ENCODE measurements at places on chromosomes 4 and X.

- DNase-seq, result peak; percentile 97
These were observed 104.6 kb downstream of the TMEM144 start for GRCh38 chr4:158314756-158315487.

GRCh38 chr4:76767983-76768382 lies 130.0 kb downstream of the SOWAHB start:
- DNase-seq, result peak; percentile 49

- DNase-seq, result no peak
These were observed 2.1 kb downstream of the ASMTL start for GRCh38 chrX:1450361-1451161.

DNA sequence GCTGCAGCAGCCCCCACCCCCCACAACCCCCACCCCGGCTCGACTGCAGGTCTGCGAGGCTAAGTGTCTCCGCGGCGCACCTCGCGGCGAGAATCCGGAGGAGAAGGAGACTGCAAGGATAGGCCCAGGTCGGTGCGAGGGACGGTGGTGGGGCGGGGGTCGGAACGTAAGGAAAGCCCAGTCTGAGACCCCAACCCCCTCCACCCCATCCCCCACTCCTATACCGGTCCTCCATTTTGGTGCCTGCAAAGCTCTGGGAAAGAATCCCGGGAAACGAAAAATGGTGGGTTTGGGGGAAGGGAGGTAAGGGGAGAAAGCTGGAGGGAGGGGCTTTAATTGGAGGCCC lies 614 bp downstream of the BEX3 start:
- DNase-seq, result peak; percentile 43

GRCh38 chr4:82293304-82293703 lies 80.5 kb downstream of the HNRNPD start:
- DNase-seq, result no peak

DNA sequence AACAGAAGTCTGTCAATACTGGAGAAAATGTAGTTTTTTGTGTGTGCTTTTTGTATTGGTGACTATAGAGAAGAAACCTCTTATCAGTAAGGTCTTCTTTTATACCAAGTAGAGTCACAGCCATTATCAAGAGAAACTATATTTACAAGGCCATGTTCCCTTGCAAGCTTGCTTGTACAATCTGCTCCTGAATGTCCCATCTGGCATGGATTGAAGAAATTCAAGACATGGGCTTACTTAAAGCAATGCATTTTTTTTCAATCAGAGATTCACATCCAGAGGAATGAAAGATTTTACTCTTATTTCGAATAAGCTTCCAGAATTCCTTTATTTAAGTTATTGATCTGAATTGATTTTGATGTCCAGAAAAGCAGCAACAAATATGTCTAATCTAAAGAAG lies 537.3 kb upstream of the RPS6KA3 start:
- no peak for DNase-seq

DNA sequence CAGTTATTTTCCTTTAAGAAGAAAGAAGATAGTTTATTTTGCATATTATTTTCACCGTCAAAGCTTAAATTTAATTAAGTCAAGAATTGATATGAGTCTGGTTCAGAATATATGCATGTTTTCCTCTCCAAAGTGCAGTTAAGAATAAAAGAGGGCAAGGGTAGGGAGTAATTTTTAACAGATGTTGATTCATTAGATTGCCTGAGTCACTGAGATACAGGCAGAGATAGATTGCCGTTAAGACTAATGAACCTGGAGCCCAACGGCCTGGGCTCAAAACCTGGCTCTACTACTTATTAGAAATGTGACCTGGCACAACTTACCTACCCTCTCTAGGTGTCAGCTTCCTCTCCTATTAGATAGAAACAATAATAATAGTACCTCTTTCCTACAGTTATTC lies 1037.4 kb upstream of the PABPC4L start:
- peak; percentile 51 for DNase-seq

- DNase-seq, result peak; percentile 38
These were observed 248.9 kb downstream of the BCOR start for GRCh38 chrX:39848900-39849299.

- no peak for DNase-seq
These were observed 12.0 kb upstream of the TMEM154 start for GRCh38 chr4:152691761-152692160.

- DNase-seq, result no peak
These were observed 13.6 kb upstream of the C4orf50 start for GRCh38 chr4:6031846-6032245.

GRCh38 chr4:19382993-19383756 lies 868.5 kb upstream of the SLIT2 start:
- peak; percentile 34 for DNase-seq

DNA sequence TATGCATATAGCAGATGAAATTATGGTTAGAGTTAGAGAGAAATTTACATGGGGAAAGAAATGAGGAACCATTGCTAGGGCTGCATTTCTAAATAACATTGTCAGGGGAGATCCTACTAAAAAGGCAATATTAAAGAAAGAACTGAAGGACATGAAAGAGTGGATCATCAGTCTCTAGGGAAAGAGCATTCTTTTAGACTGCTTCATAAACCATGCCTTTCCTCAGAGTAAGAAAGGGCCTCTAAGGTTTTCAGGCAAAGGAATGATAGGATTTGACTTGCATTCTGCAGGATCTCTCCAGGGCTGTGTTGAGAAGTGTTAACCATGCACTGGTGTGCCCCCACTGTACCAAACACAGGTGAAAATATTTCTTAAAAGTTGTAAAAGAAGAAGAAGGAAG lies 385.4 kb upstream of the MAD2L1 start:
- DNase-seq, result peak; percentile 62

- DNase-seq, result no peak
These were observed 9.8 kb downstream of the AADAT start for GRCh38 chr4:170079981-170080380.

- DNase-seq, result no peak
These were observed 1695.2 kb downstream of the STIM2 start for GRCh38 chr4:28555866-28556265.

- no peak for DNase-seq
These were observed 58.7 kb downstream of the UGT2B10 start for GRCh38 chr4:68874507-68874906.

- DNase-seq, result no peak
These were observed 496.1 kb upstream of the DIPK2B start for GRCh38 chrX:45696736-45697135.

- DNase-seq, result no peak
These were observed 153.8 kb upstream of the SLC4A4 start for GRCh38 chr4:71185037-71185436.

DNA sequence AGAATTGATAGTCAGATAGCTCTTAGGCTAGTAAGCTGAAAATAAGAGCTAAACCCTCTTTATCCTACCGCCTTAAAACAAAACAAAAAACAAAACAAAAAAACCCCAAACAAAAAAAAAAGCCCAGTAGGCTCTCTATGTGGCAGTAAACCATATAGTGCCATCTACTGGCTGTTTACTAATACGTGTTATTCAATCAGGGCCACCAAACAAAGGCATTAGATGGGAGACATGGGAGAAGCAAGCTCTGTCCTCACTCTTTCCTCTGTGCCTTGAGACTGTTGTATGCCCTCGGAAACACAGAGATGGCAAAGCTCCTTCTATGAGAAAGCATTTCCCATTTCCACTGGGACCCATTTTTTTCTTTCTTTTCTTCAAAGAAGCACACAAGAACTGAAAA lies 148.8 kb upstream of the MID1 start:
- peak; percentile 73 for DNase-seq

GRCh38 chr4:90715242-90715641 lies 588.0 kb downstream of the CCSER1 start:
- no peak for DNase-seq

- no peak for DNase-seq
These were observed 44.1 kb upstream of the TLL1 start for GRCh38 chr4:165828928-165829327.

- no peak for DNase-seq
These were observed 102.8 kb downstream of the CBR4 start for GRCh38 chr4:168907119-168907698.

- DNase-seq, result no peak
These were observed 1.3 kb upstream of the USP51 start for GRCh38 chrX:55490974-55491373.

GRCh38 chr4:135718019-135718418 lies 1516.4 kb upstream of the PABPC4L start:
- DNase-seq, result peak; percentile 44

DNA sequence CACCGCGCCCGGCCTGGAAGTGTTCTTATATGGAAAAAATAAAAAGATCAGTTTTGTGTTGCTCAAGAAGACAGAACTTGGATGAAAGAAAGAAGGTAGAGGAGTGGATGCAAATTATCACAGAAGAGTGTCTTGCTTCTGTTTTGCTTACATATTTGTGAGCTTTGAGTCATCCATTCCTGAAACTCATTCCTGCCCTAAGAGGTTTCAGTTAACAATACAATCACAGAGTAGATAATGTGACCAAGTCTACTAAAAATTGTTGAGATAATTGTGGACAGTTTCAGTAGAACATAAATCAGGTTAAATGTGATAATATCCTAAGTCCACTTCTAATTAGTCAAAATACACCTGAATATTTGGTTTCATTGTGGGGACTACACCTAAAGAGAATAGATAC lies 26.4 kb upstream of the LRCH2 start:
- peak; percentile 18 for DNase-seq

DNA sequence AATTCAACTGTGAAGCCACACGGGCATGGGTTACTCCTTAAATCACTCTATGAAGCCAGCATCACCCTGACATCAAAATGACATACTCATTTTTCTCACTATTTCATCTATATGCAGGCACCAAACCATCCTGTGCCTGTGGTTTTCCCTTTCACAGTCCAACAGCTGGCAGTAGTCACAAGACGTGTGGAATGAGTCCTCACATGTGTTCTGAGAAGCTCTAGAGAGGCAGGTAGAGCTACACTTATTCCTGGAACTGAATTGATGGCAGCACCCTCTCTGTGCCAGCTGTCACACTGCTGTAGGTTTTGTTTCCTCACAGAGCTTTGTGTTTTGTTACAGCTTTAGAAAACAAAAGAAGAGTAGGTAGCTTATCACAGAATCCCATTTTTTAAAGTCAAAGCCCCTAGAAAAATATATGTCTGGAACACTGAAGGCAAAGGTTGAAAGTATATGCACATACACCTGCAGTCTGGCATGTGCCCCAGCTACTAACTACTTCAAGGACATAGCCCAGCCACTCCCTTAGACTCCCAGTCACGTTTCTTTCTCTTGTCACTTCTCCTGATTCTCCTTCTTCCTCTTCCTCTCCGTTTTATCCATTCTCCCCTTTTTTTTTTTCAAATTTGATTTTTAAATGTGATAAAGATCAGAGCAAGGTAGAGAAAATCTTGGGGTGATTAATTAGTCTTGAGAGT lies 107.1 kb downstream of the ANXA10 start:
- DNase-seq, result no peak

DNA sequence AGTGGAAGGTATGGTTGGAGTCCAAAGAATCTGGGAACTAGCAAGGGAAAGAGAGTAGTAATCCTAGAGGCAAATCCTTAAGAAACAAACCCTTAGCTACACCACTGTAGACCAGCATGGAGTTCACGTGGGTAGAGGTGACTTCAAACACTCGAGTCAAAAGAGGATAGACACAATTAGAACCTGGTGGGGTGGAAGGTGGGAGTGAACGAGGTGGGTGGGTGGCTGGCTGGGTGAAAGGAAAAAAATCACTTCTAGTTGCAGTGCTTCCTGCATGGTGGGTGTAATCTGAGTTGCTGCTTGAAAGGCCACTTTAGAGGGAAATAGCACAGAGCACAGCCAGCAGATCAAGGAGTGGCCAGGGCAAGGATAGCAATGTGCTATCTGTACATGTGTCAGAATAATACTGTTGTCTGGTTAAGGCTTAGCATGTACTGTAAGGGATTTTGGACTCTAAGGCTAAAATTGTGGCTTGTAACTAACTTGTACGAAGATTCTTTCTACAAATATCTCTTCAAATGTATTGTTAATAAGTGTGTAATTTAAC lies 356.2 kb downstream of the GRIA2 start:
- no peak for DNase-seq

DNA sequence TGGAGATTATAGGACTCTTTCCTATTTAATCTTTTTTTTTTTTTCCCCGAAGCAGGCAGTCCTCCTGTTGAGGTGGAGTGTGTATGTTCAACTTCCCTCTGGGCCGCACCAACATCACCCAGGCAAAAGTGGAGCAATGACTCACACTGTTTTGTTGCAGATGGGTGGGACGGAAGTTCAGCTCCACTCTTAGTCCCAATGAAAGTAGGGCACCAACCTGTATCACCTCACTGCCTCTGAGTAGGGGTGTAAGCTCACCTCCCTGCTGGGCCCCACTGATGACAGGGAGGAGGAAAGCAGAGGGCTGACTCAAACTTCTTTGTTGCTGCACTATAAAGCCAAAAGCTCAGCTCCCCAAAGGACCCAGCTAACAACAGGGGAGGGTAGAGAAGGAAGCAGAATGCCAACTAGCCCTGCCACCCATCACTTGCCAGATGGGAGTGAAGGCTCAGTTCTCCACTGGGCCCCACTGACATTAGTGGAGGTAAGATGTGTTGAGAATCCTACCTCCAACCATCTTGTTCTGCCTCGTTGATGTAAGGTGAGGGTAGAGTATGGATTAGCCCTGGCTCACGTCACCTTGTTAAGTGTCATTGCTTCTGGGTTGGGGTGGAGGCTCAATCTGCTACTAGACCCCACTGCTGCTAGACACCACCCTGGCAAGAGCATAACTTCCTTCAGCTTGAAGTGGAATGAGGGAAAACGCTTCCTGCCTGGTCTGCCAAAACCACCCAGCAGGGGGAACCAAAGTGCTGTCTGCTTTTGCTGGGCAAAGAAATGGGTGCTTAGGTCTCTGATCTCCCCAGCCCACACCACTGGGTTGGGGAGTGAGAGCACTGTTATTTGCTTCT lies 14.1 kb downstream of the RPS6KA3 start:
- peak; percentile 62 for DNase-seq

DNA sequence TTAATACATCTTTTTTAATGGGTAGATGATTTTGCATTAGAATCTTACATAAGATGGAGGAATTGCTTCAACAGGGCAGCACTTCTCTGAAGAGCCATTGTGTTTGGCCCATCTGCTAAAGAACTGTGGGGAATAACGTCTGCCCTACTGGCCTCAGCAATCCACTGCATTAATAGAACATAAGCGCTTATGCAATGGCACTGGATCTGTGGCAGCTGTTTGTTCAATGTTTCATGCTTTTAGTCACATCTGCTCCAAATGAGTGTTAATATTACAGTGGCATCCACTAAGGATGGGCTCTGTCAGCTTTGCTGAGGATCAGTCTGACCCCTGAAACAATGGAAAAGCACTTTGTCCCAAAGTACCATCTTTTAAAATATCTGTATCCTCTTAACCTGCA lies 279.0 kb upstream of the GK2 start:
- no peak for DNase-seq

- DNase-seq, result peak; percentile 96
These were observed 11.2 kb upstream of the PDGFRA start for GRCh38 chr4:54217642-54218495.
